ENCODE measurements at places on chromosomes 4 and X. TPM values are rescaled to one million over a fixed set of nuclear protein-coding genes. Genes with fewer than 3 reads are reported as not detected.

Gene GPR173
- 0.66 TPM for total RNA-seq

Gene MOSPD2
- 12.5 TPM for total RNA-seq

Gene TRIM75
- not detected for total RNA-seq

Gene SLC2A9
- 1.6 TPM for total RNA-seq

Gene MCUB
- 58.3 TPM for total RNA-seq

Gene FRMD7
- not detected for total RNA-seq

Gene ALG13
- 108 TPM for total RNA-seq

Gene GPM6B
- under 0.01 TPM for total RNA-seq

Gene CITED1
- total RNA-seq, result not detected

Gene NDUFA1
- total RNA-seq, result 13.5 TPM

Gene PSAPL1
- 0.52 TPM for total RNA-seq

Gene POU3F4
- total RNA-seq, result not detected

DNA sequence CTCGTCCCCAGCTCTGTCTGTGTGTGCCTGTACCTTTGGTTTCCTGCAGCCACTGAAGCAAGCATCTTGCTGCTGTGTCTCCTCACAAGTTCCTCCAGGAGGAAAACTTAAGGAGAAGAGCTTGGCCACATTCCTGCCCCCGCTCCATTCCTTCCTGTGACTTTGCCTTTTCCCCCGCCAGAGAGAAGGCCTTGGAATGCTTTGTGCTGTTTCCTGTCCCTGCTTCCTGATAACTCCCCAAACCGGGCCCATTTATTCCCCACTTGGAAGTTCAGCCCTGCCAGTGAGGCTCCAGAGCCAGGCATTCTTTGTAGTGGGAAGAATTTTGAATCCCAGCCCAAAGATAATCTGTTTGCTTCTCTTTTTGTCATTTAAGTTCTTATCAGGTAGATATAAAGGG is 33.1 kb downstream of the SMIM10L2A start:
- no peak for DNase-seq

DNA sequence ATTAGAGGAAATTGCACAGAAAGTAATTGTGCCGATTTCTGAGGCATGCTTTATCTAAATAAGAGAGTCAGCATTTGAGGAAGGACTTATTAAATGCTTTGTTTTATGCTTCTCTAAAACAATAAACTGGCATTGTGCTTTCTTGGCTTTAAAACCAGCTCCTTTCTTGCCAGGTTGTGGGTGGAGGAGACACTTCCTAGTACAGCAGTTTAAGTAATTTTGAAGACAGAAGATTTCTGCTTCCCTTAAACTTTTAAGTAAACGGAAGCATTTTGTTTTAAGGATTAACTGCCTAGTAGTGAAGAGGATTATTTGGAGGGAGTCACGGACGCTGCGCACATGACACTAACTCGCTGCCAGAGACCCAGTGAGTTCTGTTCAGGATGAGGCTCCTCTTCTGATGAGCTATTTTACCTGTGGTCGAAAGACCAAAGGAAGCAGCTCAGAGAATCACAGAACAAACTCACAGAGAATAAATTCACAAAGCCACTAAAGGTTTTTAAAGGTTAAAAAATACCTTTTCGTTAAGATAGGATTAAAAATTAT is 169.5 kb downstream of the TLL1 start:
- DNase-seq, result no peak

GRCh38 chrX:57104406-57104805 is 16.9 kb downstream of the SPIN2B start:
- DNase-seq, result no peak

- no peak for DNase-seq
Measured at GRCh38 chr4:2436761-2437474, 18.2 kb downstream of the CFAP99 start.

DNA sequence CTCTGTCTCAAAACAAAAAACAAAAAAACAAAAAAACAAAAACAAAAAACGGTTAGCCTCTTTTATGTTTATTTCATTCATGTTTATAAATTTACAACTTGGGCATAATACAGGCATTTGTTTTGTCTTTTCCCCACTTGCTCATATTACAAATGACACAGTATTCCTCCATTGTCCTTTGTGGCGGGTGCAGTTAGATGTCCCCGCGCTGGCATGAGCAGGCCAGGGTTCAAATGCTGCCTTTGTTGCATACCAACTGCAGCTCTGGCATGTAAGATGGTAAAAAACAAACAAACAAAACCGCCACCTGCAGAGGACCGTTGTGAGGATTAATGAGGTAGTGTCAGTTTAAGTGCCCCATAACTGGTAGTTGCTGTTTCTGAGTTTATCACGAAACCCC is 16.1 kb upstream of the HPF1 start:
- no peak for DNase-seq

DNA sequence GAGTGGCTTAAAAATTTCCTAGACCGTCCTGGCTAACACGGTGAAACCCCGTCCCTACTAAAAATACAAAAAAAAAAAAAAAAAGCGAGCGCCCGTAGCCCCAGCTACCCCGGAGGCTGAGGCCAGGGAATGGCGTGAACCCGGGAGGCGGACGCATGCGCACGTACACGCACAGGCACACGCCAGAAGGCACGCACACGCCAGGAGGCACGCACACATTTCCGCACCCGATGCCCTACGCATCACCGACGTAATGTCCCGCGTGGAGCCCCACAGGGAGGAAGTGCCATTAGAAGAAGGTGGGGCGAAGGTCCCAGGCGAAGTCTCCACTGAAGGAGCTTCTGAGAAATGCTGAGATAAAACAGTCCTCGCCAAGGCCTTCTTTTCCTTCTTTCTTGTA is 41.4 kb downstream of the NLGN4X start:
- no peak for DNase-seq

DNA sequence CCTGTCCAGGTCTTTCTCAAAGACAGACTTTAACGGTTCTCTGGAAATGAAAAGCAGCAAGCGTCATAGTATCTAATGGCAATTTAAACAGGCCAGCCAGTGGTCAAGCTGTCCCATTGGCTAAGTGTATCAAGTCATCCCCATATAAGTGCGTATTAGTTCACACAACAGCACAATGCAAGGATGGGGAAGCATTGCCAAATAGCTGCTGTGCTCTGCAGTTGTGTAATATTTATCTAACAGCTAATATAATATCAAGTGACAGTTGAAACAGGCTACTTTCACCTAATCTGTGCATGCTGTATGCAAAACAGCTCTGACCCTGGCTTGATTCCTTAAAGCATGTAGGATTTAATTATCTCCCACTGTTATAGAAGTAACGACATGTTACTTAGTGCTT is 134.8 kb upstream of the PPARGC1A start:
- DNase-seq, result no peak

DNA sequence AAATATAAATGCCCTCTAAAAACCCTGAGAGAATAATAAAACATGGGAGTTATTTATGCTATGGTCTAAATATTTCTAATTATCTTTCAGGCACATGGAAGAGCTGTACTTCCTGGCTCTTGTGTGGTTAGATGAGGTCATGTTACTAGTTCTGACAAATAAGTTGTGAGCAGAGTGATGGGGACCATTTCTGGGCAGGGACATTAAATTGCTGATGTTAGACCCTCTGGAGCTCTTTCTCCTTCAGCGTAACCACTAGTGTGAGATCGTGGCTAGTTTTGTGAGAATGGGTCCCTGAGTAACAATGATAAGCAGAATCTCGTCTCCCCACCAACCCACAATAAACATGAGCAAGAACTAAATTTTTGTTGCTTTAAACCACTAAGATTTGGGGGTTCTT is 108.0 kb downstream of the MAML3 start:
- no peak for DNase-seq

DNA sequence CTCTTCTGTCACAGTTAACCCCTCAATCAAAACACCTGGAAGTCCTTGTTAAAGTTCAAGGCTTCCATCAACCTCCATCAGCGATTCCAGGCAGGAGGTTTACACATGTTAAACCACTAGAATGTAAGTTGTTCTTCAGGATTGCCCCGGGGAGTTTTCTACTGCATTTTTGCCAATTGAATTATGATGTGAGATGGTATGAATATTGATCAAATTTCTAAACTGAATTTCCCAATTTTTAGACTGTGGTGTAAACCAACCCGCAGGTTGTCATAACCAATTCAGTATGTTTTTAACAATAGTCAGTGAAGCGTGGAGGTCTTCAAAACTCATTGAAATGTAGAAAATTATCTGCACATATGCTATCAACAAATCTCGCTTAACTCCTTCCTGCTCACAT is 21.2 kb upstream of the TENM3 start:
- no peak for DNase-seq

DNA sequence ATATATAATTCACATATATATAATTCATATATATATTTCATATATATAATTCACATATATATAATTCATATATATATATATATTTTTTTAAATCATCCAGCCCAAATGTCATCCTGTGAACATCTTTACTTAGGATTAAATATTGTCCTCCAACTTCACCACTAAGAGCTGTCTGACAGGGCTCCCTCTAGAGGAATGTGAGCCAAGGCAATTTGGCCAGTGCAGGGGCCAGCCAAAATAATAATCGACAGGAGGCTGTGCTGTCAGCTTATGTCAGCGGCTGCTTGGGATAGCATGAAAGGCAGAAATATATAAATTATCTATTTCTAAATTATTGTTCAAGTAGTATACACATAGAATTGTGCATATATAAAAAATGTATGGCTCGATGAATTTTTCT is 29.5 kb downstream of the EGFL6 start:
- no peak for DNase-seq

DNA sequence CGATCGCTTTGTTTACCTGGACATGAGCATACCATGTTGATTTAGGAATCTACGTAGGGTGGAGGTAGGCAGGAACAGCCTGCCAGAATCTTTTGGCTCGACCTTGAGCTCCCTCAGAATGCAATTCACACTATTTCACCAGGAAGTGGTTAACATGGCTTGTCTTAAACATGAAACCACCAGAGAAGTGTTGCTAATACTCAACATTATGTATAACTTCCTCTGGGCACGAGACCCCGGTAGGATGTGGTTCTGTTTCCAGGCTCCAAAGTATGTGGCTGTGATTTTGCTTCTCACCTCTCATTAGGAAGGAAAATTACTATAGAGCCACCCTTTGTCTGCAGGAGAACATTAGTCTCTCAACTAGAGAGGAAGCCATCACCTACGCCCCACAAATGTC is 59.0 kb upstream of the VCX3B start:
- no peak for DNase-seq

DNA sequence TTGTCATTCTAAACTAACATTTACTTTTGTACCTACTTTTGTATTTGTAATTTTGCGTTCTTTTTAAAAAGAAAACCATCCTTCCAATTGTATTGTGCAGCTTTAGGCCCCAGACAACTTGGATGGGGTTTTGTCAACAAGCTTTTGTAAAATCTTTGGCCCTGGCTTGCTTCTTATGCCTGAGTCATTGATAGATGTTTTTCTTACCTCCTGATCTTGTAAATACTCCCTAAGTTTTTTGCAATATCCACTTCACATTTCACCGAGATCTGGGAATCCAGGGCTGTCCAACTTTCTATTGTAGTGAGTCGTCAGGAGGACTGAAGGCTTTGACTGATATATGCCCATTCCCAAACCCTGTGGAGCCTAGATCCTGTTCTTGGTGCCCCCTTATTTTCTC is 126.9 kb upstream of the GUCY1A1 start:
- DNase-seq, result no peak

DNA sequence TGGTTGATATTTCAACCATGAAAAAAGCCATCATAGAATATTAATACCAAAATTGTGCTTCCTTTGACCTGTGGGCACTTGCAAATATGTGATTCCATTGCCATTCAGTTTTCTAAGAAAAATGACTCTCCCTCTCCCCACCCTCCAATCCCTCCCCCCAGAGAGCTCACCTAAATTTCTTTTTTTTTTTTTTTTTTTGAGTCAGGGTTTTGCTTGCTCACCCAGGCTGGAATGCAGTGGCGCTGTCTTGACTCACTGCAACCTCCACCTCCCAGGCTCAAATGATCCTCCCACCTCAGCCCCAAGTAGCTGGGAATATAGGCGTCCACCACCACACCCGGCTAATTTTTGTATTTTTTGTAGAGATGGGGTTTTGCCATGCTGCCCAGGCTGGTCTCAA is 47.0 kb downstream of the SNX25 start:
- no peak for DNase-seq

- DNase-seq, result no peak
Measured at GRCh38 chrX:19496711-19497110, 18.6 kb downstream of the MAP3K15 start.

DNA sequence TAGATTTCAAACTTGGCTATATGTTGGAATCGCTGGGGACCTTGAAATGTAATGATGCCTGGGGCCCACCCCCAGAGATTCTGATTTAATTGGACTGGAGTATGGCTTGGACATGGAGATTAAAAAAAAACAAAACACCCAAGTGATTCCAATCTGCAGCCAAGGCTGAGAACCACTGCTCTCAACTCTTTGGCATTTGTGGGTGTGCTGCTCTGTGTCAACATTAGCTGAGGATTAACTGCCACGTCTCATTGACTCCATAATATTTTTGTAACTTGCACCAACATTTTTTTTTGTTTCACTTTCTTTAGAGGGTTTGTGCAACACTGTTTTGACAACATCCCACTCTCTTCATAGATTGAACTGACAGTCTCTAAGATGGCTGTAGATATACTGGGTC is 41.1 kb upstream of the PDK3 start:
- DNase-seq, result no peak

GRCh38 chrX:23008431-23009099 is 8.8 kb downstream of the DDX53 start:
- no peak for DNase-seq

- DNase-seq, result no peak
Measured at GRCh38 chr4:2183394-2183793, 58.5 kb downstream of the HAUS3 start.

- no peak for DNase-seq
Measured at GRCh38 chr4:18366892-18367291, 345.3 kb upstream of the LCORL start.

DNA sequence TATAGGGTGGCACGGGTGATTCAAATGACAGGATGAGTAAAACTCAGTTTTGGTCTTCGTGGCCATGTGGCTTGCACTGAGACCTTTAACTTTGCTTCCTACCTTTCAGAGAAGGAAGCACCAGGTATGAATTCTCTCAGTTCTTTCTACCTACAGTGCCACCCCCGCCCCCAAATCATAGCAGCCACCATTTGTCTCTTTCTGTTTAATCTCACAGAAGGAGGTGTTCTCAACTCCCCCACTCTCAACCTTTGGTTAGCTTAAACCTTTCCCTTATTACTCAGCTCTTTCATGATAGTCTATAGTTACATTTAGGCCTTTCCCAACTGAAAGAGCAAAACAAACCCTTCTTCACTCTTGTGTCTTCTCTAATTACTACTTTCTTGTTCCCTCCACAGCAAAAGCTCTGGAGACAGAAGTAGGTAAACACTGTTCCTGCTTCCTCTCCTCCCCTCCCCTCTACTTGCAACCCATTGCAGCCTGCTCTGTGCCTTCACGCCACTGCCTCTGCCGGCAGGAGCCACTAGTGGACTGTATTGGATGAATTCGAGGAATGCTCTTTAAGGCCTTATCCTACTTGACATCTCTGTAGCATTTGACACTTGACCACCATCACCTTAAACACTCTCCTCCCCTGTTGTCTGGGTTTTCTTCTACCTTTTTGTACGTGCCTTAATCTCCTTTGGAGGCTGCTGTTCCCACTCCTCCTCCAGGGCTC is 123.7 kb downstream of the AFF1 start:
- DNase-seq, result no peak
